ENCODE measurements at places on chromosomes 6 and 20. TPM values are rescaled to one million over a fixed set of nuclear protein-coding genes. Genes with fewer than 3 reads are reported as not detected.

The ZC3H12D gene
- total RNA-seq, result 3.8 TPM

The MOG gene
- total RNA-seq, result not detected

GRCh38 chr6:84074988-84075781 is 41.6 kb downstream of the MRAP2 start:
- peaks cover 5% of the 10 kb centered on the region for H3K36me3 ChIP-seq
- H3K27ac ChIP-seq, result no peak overlapping the region
- H3K4me3 ChIP-seq, result no peak overlapping the region

- H3K4me1 ChIP-seq, result peaks cover 7% of the 10 kb centered on the region
- no peaks in the 10 kb centered on the region for H3K27me3 ChIP-seq
- H3K36me3 ChIP-seq, result no peaks in the 10 kb centered on the region
- H3K4me3 ChIP-seq, result no peak overlapping the region
Observed at GRCh38 chr6:129073691-129074395, 190.9 kb downstream of the LAMA2 start.

DNA sequence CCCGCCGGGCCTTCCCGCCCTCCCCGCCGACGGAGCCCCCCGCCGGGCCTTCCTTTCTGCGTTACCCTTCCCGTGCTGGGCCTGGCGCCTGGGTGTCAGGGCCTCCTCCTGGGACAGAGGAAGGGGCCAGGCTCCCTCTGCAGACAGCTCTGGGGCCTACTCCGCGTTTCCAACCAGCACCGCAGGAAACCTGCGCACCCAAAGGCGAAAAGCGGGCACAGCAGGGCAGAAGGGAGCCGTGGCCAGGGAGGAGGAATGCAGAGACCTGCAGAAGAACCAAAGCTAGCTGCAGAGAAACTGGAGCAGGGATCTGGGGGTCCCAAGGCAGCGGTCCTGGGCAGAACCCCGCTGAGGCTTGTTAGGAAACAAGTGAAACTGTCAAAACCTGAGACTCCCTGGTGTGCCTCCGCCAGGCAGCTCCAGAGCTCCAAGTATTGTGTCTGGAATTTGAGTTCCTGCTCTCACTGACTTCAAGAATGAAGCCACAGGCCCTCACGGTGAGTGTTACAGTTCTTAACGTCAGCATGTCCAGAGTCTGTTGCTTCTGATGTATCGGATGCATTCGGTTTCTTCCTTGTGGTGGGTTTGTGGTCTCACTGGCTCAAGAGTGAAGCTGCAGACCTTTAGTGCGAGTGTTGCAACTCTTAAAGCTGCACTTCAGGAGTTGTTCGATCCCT is 33.3 kb downstream of the IRF4 start:
- H3K27me3 ChIP-seq, result no peaks in the 10 kb centered on the region
- no peak overlapping the region for H3K4me3 ChIP-seq
- H3K4me1 ChIP-seq, result no peaks in the 10 kb centered on the region
- DNase-seq, result no peak
- H3K27ac ChIP-seq, result no peak overlapping the region

DNA sequence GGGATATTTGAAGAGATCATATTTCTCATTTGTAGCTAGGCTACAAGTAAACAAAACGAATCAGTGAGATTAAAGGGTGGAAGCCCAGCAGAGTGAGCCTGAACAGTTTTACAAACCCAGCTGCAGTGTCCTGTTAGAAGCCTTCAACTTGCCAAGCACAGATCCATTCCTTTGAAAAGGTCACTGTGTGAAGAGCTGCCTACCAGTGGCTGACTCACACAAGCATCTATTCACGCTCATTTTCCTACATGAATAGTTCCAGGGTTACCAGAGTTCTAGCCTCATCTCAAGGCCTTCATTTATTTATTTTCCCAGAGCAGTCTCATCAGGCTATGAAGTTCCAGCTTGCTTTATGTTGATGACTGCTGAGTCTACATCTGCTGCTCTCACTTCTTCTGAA is 25.7 kb upstream of the MLIP start:
- H3K4me1 ChIP-seq, result no peaks in the 10 kb centered on the region
- no peaks in the 10 kb centered on the region for H3K27me3 ChIP-seq
- no peak for DNase-seq

- no peak overlapping the region for H3K4me3 ChIP-seq
- H3K36me3 ChIP-seq, result no peaks in the 10 kb centered on the region
- no peaks in the 10 kb centered on the region for H3K27me3 ChIP-seq
- no peak overlapping the region for H3K27ac ChIP-seq
- DNase-seq, result no peak
Observed at GRCh38 chr20:1841554-1842140, 53.6 kb upstream of the SIRPA start.

GRCh38 chr20:38113401-38114325 is 51.4 kb downstream of the TGM2 start:
- H3K4me3 ChIP-seq, result no peak overlapping the region
- no peaks in the 10 kb centered on the region for H3K36me3 ChIP-seq
- no peak overlapping the region for H3K27ac ChIP-seq

- no peaks in the 10 kb centered on the region for H3K36me3 ChIP-seq
- H3K27me3 ChIP-seq, result no peaks in the 10 kb centered on the region
- no peak for DNase-seq
- H3K4me3 ChIP-seq, result no peak overlapping the region
Observed at GRCh38 chr6:111806561-111807497, 66.4 kb downstream of the FYN start.
